ENCODE measurements at places on chromosomes 5 and 9.

DNA sequence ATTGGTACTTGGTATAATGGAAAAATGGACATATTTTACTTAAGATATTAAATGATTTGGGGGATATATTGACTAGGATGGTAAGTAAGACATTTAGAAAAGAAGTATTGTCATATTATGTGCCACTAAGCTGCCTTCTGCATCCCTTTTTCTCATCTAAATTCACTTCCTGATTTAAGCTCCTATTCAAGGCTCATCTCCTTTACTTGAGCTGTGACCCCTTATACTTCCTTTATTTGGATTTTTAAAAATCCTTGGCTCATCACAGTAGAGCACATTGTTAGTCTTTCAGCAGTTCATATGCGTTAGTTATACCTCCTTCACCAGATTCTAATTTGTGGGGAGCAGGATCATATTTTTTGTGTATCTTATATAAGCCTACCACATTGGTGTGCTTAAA lies 6.6 kb downstream of the COMMD10 start:
- no peak for DNase-seq

GRCh38 chr9:16645970-16646369 lies 224.5 kb downstream of the BNC2 start:
- DNase-seq: no peak

DNA sequence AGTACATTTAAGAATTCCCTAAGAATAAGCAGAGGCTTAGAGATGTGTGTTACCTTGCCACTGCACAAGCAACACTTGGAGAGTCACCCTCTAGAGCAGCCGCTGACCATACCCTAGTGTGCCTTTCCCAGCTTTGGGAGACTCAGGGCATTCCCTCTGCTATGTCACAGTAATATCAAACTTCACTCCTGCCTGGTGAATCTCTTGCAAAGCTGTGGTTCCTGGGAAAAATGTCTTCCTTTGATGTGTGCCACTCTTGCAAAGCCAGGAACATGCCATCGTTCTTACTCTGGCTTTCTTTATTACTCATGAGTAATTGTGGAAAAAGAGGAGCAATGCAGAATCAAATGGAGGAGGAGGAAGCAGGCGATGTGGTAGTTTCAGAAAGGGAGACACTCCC lies 173.2 kb downstream of the CCDC192 start:
- no peak for DNase-seq

- DNase-seq: no peak
These were observed 186.9 kb upstream of the TRIM32 start for GRCh38 chr9:116499986-116500871.

DNA sequence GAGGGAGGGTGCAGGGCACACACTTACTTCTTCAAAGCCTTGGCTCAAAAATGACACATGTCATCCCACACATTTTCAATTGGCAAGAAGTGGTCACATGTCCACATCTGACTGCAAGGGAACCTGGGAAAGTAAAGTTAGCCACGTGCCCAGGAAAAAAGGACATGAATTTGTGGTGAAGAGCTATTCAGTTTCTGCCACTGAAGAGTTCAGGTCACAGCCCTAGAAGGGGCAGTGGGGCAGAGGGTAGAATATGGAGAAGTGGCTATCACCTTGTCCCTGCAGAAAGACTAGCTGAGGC lies 1.9 kb upstream of the RGS14 start:
- DNase-seq: no peak

GRCh38 chr5:116763987-116764866 lies 189.6 kb upstream of the SEMA6A start:
- no peak for DNase-seq

DNA sequence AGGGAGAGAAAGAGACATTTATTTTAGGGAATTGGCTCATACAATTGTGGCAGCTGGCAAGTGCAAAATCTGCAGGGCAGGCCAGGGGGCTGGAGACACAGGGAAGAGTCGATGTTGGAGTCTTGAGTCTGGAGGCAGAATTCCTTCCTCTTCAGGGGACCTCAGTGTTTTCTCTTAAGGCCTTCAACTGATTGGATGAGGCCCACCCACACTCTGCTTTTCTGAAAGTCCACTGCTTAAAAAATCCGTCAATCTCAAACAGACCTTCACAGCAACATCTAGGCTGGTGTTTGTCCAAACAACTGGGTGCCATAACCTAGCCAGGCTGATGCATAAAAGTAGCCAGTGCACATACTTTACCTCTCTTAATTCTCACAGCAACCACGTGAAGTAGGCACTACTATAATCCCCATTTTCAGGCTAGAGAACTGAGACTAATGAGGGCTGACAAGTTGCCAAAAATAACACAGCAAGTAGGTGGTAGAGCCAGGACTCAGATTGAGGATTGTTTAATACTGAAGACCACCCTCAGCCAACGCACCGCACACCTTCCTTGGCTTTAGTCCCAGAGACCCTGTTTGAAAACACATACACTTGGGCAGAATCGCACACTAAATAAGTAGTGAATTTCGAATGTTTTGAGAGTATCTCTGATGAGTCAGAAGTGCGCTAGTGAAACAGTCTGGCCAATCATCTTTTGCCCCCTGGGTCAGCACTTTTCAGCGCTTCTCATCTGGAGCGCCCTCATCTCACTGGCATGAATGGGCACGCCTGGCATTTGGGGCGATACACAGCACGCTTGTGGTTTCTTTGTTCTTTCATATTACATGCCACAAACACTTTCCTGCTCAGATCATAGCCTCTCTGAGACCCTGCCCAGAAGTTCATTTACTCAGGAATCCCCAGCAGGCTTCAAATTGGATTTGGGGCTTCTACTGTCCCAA lies 591.4 kb downstream of the CCDC171 start:
- no peak for DNase-seq

DNA sequence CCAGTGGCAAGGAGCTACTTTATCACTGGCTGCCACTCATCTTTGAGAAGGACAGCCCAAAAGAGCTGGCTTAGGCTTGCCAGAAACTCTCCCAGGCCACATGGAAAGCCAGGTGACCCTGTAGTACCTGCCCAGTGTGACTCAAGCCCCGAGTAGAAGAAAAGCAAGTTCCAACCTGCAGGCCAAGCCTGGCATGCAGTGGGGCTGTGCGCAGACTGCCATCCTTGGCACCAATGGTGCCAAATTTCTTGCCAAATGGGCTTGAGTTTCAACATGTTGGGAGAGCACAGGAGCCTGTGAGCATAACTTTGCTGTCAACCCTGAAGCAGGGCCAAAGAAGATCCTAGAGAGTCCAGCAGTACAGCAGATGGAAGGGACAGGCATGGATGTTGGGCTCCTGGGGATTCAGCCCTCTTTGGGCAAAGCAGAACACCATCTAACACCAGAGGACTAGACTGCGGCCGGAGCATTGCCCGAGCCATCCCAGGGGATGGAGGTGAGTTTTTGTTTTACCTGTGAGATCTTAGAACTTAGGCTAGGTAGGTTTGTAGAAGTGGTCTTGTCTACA lies 27.3 kb upstream of the SHB start:
- DNase-seq: no peak

DNA sequence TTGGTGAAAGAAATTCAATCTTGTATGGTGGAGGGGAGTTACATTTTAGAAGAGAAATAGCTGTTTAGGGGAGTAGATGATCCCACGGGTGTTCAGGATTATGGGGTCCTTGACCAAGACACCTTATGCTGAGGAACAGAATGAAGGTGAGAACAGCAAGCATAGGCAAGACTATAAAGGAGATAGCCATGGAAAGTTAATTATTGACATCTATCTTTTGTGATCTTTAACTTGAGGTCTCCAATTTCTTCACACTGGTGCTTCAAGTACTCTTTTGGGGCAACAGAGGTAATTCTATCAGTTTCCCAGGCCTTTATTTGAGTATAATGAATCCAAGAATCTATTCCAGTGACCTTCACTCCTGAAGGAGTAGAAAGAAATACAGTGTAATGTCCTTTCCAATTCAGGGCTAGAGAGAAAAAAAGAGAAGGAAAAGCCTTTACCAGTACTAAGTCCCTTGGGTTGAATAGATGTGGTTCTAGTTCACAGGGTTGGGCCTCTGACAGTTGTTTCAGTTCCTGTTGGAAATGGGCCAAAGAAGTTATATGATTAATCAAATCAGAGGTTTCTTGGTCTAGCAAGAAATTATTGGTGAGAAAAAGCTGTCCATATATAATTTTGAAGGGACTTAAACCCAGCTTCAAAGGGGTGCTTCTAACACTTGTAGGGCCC lies 2104.1 kb upstream of the ACO1 start:
- no peak for DNase-seq
